Aorta (tissue), 5 donors: ENCODE measurements at places on chromosomes 7 and 10. TPM values are rescaled to one million over a fixed set of nuclear protein-coding genes. Genes with fewer than 3 reads are reported as not detected.

Gene PHTF2
- total RNA-seq: 38.0 TPM

Gene BTBD16
- total RNA-seq: 2.4 TPM

Gene AKR1B15
- total RNA-seq: 0.33 TPM

Gene HYAL4
- not detected for total RNA-seq

Gene TSPAN15
- total RNA-seq: 16.8 TPM

Gene LDB1
- 67.3 TPM for total RNA-seq

Gene GLI3
- total RNA-seq: 34.9 TPM

Gene SLC13A4
- total RNA-seq: 1.7 TPM

Gene STRA8
- total RNA-seq: not detected

Gene TRIM50
- 2.2 TPM for total RNA-seq

Gene SPDYE16
- 0.48 TPM for total RNA-seq

Gene CPA5
- not detected for total RNA-seq

Gene FEZF1
- total RNA-seq: not detected

Gene TMEM196
- 0.29 TPM for total RNA-seq

Gene GIMAP6
- 31.7 TPM for total RNA-seq

Gene FAM25A
- not detected for total RNA-seq

Gene MSMB
- not detected for total RNA-seq

Gene ITPRIP
- total RNA-seq: 51.4 TPM

Gene ARPC1A
- 106 TPM for total RNA-seq

Gene RBP4
- total RNA-seq: 9.4 TPM

Gene DPP6
- total RNA-seq: 0.69 TPM

Gene OPALIN
- not detected for total RNA-seq

Gene AGAP5
- 13.2 TPM for total RNA-seq

Gene WEE2
- total RNA-seq: 0.12 TPM

Gene PARG
- total RNA-seq: 25.3 TPM
